ENCODE measurements at places on chromosomes 4 and X.

- no peak for DNase-seq
Measured at GRCh38 chr4:183394166-183394951, 50.1 kb upstream of the CDKN2AIP start.

DNA sequence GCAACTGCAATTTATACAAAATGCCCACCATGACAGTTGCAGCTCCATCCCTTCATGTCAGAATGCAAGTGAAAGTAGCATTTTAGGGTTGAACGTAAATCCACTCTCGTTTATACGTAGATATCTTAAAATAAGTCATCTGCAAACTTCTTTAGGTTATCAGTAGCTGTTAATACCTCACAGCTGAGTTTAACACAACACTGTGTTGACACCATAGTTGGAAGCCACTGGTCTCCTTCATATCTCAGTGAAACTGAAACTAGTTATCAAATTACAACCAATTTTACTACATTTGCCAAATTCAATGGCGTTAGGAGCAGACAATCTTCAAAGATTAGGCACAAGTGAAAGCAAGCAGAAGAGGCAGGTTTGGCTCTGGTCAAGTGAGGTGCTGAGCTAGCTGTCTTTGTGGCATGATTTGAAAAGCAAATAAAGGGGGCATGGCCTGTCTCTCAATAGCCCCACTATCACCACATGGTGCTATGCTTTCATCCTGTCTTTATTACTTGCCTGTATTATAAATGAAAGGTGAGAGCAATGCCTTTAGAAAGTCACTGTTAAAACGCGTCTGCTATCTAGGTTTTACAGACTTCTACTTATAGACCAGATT lies 12.3 kb downstream of the PPP3CA start:
- DNase-seq, result no peak

GRCh38 chr4:26192899-26193869 lies 127.6 kb upstream of the RBPJ start:
- no peak for DNase-seq

GRCh38 chr4:74282926-74283325 lies 25.3 kb upstream of the EPGN start:
- DNase-seq, result no peak

DNA sequence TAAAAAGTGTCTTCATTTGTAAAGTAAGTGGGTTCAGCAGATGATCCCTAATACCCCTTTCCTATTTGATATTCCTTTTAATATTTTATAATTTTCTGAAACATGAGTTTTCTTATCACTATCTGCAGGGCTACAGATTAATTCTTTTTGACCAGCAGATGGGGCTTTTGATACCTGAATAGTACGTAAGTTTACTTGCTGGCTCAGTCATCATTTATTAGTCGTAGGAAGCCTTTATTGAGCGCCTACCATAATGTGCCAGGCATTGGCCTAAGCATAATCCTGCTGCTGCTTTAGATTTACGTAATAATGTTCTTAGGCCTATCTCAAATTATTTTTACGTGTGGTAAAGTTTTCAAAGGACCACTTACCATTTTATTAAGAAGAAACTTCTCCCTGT lies 33.1 kb downstream of the OSTC start:
- peak; percentile 43 for DNase-seq
